ENCODE measurements at places on chromosomes 3 and 15.

DNA sequence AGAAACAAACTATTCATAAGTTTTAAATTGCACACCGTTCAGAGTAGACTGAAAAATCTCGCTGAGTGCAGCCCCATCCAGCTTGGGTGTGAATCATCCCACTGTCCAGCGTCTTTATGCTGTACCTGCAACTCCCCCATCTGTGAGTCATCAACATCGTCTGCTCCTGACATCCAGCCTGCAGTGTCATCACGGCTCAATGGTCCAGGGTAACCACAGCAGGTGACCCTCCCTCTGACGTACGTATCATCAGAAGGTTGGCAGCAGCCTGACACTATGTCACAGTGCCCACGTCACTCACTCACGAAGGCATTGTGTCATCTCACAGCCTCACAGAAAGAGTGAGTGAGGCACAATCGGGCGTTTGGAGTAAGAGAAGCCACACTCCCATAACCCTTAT, 65.2 kb downstream of the TPRA1 start:
- DNase-seq = no peak

DNA sequence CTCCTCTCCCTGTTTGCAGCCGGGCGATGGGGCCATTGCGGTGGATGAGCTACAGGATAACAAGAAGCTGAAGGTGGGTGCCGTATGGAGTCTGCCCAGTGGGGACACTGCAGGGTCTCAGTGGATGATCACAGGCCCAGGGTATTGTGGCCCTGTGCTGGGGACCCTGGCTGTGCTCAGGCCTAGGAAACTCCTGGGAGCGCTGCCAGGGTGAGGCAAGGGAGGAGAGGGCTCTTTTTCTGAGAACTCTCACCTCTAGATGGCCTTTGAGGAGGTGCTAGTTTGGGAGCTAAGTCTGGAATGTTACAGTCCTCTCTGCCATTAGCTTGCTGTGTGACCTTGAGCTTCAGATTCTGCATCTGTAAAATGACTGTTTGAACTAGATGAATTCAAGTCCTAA, 16.4 kb downstream of the SLC24A1 start:
- DNase-seq = no peak

- DNase-seq = no peak
Observed at GRCh38 chr3:134816623-134817022, 21.6 kb downstream of the EPHB1 start.

GRCh38 chr3:69770976-69771634, 31.8 kb downstream of the MITF start:
- no peak for DNase-seq

DNA sequence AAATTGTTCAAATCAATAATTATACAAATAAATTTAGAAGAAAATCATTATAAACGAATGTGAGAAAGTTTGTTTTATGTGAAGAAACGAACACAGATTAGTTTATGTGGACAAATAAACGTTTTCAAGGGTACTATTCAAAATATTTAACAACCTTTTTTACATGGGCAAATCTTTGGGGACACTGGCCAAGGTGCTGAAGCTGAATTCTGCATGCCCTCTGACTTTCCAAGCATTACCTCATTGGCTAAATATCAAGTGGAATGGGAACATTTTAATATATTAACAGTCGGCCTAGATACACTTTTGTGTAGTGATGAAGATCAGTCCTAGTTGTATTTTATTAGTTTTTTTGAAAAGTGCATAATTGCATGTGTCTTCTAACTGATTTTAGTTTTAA, 636.4 kb upstream of the DPPA4 start:
- DNase-seq = no peak

GRCh38 chr15:73414876-73415275, 28.1 kb upstream of the REC114 start:
- no peak for DNase-seq

GRCh38 chr3:139455206-139455605, 21.1 kb downstream of the RBP2 start:
- DNase-seq = no peak

DNA sequence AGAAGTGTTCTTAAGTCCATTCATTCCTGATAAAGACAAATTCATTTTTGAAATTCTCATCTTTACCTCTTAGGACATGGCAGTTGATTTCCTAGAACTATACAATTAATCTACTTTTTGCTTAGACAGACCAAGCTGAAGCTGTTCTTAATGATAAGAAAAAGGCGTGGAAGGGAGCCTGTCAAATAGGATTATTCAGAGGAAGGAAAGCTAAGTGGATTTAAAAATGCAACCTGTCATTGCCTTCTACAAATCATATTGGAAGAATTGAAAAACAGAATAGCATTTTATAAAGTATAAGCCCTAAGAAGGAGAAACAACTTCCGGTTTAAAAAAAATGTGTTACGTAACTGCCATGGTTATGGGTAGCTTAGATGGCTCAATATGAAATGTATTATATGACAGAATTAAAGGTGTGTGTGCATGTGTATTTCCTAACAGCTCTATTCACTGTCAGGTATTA, 81.2 kb upstream of the RAP2B start:
- no peak for DNase-seq

- no peak for DNase-seq
Observed at GRCh38 chr3:78729946-78730345, 1037.9 kb downstream of the ROBO1 start.

GRCh38 chr15:88476635-88477060, 9.1 kb downstream of the MRPS11 start:
- no peak for DNase-seq

- no peak for DNase-seq
Observed at GRCh38 chr15:101052681-101053121, 133.5 kb downstream of the LRRK1 start.

DNA sequence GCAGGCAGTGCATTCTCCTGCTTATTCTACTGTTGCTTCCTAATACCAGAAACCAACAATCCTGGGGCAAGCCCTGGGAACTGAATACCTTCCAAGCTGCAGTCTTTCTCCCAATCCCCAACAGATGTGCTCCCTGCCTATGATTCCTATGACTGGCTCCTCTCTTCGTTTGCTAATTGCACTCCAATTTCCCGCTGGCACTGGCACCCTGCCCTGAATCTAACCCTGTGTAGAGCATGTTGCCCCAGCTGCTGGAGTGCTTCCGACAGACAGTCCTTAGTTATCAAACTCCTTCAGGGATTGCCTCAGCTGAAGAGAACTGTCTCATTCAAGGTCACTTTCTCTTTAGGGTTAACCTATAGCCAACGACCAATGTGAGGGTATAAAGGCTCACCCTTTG, 214.1 kb downstream of the NECTIN3 start:
- no peak for DNase-seq

DNA sequence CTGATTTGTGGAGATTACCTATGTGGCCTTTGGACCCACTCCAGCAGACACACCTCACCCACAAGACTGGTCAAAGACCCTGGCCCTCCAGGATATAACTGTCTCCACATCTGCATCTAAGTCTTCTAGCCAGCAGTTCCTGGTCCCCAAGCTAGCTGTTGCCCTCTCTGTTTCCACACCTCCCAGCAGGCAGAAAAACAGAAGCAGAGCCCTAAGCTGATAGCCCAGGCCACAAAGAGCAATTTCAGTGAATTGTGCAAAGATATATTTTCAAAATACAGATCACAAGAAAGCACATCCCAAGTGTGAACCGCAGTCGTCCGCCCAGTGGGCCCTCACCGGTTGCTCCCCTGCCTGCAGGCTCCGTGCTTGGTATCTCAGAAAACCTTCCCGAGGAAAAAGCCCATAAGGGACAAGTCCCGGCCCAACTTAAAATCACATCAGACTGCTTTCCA, 2.6 kb downstream of the TNIK start:
- DNase-seq = no peak

- DNase-seq = no peak
Observed at GRCh38 chr3:106631373-106632108, 745.7 kb upstream of the CCDC54 start.

DNA sequence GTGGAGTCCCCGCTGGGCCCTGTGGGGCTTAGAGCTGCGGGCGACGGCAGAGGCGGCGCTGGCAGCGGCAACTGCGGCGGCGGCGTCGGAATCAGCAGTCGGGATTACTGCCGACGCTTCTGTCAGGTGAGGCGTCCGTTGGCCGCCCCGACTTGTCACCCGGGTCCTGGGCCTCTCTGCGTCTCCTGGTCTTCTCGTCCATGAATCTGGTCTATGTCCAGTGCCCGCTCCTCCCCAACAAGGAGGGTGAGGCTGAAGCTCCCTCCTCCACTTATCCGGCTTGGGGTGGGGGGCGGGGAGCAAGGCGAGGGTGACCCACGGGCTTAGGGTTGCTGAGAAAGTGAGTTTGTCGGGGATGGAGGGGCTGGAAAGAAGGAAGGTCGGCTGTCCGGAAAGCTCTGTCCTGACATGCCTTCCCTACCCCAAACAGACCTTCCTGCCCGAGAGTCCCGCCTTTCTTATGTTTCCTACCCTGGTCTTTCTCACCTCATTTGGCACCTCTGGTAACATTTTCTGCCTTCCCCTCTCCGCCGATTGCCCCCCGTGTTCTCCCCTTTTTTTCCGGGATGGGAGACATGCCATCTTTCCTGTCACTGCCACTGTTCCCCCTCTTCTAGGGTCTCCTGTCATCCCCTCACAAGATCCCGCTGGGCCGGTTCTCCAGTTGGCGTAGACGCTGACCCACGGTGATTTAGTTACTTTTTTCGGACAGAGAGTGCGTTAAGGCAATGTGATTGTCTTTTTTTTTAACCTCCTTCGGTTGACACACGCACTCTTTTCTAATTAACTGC, 520 bp downstream of the ZNF654 start:
- no peak for DNase-seq

DNA sequence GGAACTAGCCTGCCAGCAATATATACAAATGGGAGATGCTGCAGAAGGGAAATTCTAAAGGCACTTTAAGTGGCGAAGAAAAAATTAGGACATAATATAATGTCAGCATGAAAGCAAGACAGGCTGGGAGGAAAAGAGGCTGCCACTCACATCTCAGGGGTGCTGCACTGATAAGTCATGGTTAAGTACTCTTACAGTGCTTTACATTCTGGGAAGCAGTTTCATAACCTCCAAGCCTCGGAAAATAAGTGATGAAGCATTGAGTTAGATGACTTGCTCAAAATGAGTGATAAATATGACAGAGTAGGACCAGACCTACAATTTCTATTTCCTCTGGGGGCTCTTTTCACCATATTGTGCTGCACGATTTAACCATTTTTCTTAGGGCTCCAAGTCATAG, 109.0 kb downstream of the HERC1 start:
- DNase-seq = no peak

- DNase-seq = no peak
Observed at GRCh38 chr15:60370105-60370868, 27.5 kb downstream of the ANXA2 start.

DNA sequence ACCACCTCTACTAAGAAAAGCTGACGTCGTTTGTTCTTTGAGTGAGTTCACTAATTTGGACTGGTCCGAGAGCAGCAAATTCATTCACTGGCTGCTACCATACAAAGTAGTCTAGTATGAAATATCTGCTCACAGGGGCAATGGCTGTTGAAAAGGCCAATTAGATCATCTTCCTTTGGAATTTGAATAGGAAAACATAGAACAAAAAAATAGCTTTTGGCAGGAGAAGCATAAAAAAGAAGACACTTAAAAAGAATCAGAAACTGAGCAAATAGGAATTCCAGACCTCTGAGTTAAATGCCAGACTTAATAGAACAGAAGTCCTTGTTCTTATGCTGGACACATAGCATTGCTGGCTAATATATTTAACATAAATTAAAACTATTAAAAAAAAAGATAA, 159.3 kb downstream of the IL1RAP start:
- no peak for DNase-seq

- no peak for DNase-seq
Observed at GRCh38 chr15:97177151-97177577, 783.3 kb upstream of the ARRDC4 start.

GRCh38 chr3:10383850-10384248, 62.9 kb upstream of the SEC13 start:
- DNase-seq = no peak

- no peak for DNase-seq
Observed at GRCh38 chr15:101647251-101647650, 4.9 kb downstream of the TM2D3 start.

DNA sequence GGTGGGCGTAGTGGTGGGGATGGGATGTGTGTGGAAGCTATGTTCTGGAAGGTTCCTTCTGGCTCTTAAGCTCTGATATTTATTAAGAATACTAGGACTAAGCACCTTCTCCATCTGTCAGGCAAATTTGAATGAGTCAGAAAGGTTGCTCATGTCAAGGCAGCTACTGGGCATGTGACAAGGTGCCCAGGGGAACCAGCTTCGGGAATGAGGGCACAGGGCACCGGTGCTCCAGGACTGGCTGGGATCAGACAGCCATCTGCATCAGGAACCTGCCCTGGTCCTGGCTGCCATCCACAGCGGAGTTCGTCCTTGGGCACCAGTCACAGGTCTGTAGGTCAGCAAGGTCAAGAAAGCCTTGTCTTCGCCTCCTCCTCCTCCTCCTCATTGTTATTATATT, 32.5 kb downstream of the CA12 start:
- DNase-seq = no peak

- DNase-seq = no peak
Observed at GRCh38 chr3:14812196-14812790, 6.5 kb upstream of the FGD5 start.

- no peak for DNase-seq
Observed at GRCh38 chr15:78597583-78597982, 23.2 kb downstream of the CHRNA3 start.

DNA sequence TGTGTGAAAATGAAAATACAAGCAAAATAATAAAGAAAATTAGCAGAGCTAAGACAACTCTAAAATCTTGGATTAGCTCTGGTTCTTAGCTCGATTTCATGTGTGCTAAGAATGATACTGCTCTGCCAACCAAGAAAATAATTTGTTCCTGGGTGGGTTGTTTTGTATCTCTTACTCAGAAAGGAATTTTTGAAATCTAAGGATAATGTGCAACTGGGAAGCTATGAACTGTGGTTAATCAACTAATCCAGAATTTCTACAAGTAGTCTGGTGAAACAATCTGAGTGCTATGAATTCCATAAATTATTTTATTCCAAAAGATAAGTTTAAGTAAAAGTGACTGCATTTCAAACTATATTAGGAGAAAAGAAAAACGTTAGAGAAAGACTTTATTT, 92.0 kb downstream of the TFDP2 start:
- DNase-seq = no peak

DNA sequence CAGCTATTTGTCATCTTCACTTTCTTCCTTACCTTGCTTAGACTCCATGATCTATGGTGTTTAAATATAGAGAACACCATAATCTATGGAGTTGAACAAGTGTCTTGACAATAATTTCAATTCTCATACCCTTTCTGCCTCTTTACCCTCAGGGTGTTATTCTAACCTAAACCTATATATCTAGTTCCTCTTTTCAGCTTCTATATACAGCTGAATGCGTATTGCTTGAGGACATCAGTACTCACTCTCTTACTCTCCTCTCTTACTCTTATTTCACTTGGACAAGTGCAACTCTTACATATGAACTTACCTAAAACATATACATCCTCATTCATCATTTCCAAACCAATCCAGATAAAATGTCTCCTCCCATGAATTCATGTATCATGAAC, 187.1 kb downstream of the RAP2B start:
- no peak for DNase-seq

- no peak for DNase-seq
Observed at GRCh38 chr15:76866716-76867321, 38.3 kb downstream of the SCAPER start.

Data from activated T-helper 9 cell treated with anti-CD3 and anti-CD28 coated beads, Interleukin-2, amount 50 U/mL, for 16 hours (primary cell).